ENCODE measurements at places on chromosomes 7 and 10. TPM values are rescaled to one million over a fixed set of nuclear protein-coding genes. Genes with fewer than 3 reads are reported as not detected.

The MSS51 gene
- total RNA-seq: 1.8 TPM

The DYNC1I1 gene
- total RNA-seq: 2.5 TPM

The CNPY1 gene
- total RNA-seq: not detected

The ADCY1 gene
- 19.0 TPM for total RNA-seq

The INHBA gene
- total RNA-seq: 29.3 TPM

The CRHR2 gene
- total RNA-seq: 0.21 TPM

DNA sequence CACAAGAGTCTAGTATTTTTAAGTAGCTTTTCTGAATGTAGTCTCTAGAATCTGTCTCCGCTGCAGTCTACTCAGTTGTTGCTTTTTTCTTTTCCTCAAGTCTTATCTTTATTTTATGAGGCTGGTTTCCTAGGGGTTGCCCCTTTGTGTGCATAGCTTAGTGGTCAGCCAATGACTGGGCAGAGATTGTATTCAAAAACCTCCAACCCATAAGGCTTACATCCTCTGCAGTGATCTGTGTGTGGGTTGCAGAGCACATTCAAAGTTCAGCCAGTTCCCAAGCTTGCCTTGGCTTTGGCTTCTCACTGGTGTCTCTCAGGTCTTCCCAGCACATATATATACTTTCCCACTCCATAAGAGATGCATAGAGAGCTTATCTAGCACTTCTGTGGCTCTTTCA lies 160.0 kb upstream of the TCF7L2 start:
- no peak for DNase-seq

- DNase-seq: no peak
These were observed 144.5 kb downstream of the NEURL1 start for GRCh38 chr10:103637927-103638557.

DNA sequence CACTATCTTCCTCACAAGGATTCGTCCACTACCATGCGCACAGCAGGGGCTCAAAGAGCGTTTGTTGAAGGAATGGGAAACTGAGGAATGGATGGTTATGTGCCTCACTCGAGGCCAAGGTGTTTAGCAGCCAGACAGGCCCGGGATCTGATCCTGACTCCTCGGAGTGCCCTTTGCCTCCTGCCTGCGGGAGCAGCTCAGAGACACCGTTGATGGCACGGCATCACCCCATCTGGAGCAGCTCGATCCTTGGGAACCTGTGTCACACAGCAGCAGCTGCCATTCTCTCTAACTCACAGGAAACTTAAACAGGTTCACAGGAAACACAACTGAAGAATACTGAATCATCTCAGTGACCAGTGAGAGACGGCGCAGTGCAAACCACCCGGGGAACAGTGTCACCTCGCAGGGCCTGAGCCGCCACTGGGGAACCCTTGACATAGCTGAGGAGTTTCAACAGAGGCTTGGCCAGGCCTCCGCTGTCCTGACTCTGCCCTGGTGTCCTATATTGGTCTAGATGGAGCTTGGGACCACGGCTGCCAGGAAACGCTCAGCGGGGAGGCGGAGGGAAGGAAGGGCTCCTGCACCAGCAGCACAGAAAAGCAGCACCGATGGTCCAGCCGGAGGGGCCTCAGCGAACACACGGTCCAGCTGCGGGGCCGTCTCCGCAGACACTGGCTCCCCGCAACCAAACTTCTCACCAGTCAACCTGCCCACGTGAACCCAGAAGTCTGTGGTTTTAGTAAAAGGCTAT lies 169.4 kb downstream of the ADARB2 start:
- no peak for DNase-seq

- DNase-seq: no peak
These were observed 13.8 kb upstream of the HOXA2 start for GRCh38 chr7:27116031-27116961.

- no peak for DNase-seq
These were observed 313.8 kb upstream of the BMPER start for GRCh38 chr7:33591490-33591889.

- no peak for DNase-seq
These were observed 12.1 kb upstream of the TRUB1 start for GRCh38 chr10:114925587-114926586.

GRCh38 chr7:14688208-14688607 lies 214.3 kb downstream of the DGKB start:
- no peak for DNase-seq

DNA sequence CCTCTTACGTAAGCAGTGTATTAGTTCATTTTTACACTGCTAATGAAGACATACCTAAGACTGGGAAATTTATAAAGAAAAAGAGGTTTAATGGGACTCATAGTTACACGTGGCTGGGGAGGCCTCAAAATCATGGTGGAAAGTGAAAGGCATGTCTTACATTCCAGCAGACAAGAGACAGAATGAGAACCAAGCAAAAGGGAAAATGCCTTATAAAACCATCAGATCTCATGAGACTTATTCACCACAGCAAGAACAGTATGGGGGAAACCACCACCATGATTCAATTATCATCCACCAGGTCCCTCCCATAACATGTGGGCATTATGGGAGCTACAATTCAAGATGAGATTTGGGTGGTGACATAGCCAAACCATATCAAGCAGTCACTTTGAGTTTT lies 126.3 kb upstream of the CXCL12 start:
- no peak for DNase-seq

GRCh38 chr10:107650939-107651338 lies 486.4 kb upstream of the SORCS1 start:
- no peak for DNase-seq
